ENCODE measurements at places on chromosomes 3 and 15.

GRCh38 chr15:85865070-85865684 is 70.5 kb upstream of the KLHL25 start:
- DNase-seq = no peak

GRCh38 chr15:26772154-26773066 is at the start of gene GABRB3:
Gene GABRB3, minus strand, starts transcription at chr15:26773066.
- no peak for DNase-seq

DNA sequence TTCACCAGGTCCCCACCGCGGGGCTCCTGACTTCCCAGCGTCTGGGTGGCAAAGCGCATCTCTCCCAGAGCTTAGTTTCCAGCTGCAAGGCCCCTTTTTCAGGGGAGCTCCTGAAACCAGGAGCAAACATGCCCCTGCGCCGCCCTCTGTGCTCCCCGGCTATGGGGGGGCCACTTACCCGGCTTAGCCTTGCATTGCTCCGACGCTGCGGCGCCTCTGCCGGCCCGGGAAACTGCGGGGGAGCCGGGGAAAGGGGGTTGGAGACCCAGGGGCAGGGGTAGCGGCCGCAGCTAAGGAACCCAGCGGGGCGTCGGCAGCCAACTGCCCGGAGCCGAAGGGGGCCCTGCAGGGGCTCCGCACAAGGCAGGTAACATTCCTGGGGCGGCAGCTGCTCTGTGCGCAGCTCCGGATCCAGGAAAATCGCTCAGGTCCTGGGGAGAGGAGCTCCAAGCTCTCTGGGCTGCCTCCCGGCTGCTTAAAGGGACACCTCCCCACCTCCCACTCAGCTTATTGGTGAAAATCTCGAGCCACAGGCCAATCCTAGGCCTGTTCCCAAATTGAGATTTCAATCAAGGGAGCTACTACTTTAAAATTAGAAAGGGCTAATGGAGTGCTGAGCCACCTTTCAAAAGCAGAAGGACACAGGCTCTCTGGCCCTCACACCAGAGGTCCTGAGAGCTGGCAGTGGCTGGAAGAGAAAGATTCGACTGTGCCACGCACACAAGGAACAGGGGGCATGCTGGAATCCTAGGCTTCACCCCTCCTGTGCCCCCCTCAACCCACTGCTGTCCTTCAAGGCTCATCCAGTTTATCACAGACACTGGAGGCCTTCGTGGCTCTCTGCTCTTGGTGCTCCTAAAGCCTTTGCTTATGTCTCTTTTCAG is 42.7 kb upstream of the PRICKLE2 start:
- no peak for DNase-seq

- DNase-seq = no peak
Observed at GRCh38 chr3:39412668-39413260, 6.2 kb downstream of the RPSA start.

DNA sequence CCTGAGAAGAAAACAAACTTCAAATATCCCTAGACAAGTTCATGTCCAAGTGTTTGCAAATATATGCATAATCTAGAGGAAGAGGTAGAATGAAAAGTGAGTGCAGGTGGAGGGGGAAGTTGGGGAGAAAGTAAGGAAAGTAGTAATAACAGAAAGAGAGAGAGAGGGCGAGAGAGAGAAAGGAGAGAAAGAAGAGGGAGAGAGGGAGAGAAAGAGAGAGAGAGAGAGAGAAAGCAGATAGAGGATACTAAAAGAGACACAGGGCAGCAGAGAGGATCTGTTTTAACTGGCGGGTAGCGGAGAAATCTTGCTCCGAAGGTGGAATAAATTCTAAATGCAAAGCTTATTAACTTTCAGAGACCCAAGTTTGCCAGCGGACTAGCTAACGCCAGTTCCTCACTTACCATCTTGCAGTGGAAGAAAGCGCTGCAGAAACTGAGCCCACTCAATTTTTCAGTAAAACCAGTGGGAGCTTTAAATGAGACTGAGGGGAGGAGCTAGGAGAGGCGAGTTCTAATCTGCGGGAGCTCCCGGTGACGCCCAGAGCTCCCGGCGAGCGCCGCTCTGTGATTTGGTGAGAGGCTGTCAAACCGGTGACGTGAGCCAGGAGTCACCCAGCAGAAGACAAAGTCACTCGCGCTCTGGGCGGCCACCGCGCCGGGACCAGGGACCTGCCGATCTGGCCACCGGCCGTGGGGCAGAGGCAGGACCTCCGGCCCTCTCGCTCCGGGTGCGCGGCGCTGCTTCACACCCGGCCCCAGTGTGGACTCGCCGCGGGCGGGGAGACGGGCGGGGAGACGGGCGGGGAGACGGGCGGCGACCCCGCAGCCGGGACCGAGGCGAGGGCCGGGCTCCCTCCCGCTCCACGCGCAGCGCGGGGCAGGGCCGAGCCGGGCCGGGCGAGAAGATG is at the start of gene GMNC:
Gene GMNC, minus strand, starts transcription at position 486 of the 910 bp plus-strand sequence. Its CDS starts 79 bp downstream, at position 407.
- DNase-seq = peak; percentile 13

GRCh38 chr15:86741917-86742316 is 662.2 kb downstream of the AGBL1 start:
- no peak for DNase-seq

DNA sequence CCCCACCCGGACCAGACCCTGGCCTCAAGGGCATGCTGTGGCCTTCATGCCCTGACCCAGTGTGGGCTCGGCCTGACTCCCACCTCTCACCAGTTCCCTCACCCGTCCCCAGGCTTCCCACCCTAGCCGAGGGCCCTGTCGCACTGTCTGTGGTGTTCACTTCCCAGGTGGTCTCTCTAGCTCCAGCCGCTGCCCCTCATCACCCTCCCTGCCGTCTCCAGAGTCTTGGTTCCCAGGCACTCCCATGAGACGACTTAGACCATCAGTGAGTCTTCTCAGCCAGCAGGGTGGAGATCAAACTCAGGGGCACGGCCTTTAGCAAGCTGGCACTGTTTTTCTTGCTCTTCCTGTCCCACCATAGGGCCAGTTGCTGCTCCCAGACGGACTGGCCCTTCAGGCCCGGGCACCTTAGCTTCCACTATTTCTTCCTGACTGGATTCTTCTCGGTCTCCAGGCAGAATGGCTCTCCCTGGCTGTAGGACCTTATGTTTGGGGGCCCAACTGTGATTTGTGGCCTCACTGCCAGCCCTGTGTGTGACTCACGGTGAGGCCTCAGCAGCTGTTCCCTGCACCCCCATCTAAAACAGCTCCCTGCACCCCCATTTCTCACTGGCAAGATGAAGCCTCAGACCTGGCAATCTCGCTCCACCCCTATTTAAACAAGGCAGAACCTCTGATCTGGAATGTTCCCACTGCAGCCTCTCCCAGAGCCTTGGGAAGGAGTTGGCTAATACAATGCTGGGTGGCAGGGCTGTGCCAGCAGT is 9.4 kb upstream of the PCSK6 start:
- no peak for DNase-seq

GRCh38 chr15:94135486-94136147 is 95.7 kb upstream of the MCTP2 start:
- no peak for DNase-seq

GRCh38 chr3:196968233-196969133 is at the start of gene PIGZ:
Gene PIGZ, minus strand, starts transcription at chr3:196968833. Its CDS starts 16,802 bp downstream, at chr3:196952031.
- DNase-seq = peak; percentile 40

DNA sequence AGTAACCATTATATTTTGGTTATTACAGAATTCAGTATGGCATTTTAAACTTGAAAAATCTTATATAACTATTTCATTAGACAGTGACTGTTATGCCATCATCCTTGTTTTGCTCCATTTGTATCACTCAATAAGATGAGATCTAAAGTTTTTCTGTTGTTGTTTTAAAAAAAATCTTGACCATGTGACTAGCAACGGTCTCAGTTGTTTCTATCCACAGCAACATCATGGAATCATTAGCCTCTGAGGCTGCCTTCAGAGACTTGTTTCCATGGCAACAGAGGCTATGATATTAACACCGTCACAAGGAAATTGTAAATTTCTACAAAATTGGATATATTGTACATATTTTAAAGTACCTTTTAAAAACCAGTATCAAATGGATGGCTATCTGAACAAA is 129.8 kb downstream of the DLG1 start:
- DNase-seq = no peak

DNA sequence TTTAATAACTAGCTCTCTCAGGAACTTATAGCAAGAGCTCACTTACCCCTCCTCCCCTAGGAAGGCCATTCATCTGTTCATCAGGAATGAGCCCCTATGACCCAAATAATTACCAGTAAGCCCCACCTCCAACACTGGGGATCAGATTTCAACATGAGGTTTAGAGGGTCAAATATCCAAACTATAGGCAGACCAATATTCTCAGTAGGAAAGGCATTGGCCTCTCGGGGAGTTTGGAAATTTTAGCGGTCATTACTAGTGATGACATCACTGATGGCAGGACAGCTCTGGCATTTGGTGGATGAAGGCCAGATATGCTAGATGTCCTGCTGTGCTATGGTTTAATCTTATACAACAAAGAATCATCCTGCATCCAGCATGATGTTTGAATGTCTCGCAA is 15.2 kb upstream of the CD47 start:
- no peak for DNase-seq

DNA sequence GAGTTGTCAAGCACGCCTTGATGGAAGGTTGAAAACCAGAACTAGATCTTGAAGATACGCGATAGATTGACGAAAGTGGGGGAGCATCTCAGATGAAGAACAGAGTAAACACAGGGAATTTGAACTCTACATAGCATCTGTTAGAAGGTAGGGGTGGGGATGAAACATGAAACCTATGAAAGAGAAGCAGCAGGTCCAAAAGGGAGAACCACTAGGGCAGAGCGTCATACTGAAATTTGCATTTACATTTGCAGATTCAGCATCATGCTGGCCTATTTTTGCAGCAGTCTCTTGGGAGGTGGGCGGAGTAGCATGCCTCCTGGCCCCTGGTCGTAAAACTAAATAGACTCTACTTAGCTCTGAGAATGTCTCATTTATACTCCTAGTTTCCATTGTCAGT is 46.1 kb upstream of the RASGRP1 start:
- DNase-seq = no peak

DNA sequence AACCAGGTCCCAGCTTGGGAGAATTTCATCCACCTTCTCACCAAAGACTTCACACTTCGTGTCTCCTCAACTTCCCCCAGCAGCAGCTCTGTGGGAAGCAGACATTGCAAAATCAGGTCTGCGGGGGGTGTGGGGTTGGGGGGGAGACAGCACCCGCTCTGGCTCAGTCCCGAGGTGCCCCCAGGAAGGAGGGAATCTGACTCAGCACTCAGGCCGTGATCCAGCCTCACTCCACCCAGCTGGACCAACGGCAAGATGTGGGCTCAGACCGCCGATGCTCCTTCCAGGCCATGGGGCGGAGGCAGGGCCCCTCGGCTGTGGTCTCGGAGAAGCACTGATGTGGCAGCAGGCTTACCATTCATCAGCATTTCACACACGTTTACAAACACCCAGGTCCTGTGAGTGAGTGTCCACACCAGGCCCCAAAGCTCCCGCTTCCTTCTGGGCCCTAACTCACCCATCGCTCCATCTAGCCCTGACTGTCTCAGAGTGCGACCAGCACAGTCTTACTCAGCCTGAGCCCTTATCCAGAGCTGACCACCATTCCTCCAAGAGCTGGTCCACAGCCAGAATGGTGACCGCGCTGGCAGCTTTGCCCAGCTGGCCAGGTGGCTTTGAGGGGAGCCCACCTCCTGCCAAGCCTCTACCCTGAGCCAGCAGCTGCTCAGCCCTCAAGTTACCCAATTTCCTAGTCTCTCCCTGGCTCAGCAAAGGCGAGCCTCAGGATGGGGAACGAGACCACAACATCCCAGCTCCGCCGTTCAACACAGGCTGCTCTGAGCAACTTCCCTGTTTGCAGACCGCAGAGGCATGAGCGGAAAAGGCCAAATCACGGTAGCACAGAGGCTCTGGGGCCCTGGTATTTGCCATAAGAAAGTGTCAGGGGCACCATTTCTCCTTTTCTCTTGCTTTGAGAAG is 3.3 kb downstream of the STAB1 start:
- DNase-seq = no peak

- DNase-seq = no peak
Observed at GRCh38 chr3:58434990-58435389, 1.4 kb upstream of the PDHB start.

DNA sequence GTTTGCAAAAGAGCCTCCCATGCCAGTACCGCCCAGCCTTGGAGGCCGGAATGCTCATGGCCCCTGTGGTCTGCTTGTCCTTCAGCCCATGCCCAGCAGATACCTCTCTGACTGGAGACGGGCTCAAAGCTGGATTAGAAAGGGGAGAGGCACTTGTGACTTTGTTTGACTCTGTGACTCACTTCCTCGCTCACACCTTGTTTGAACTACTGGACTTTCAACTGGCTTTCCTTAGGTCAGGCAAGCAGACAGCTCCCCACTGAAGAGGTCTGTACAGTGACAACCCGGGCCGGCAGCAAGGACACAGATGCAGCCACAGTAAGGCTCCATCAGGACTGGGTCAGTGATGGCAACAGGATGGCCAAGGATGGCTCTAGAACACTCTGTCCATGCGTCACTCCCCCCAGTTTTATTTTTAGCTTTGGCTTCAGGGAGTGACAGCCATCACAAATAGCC is 98.6 kb upstream of the ABHD17C start:
- no peak for DNase-seq

GRCh38 chr3:22475665-22476240 is 724.7 kb upstream of the ZNF385D start:
- DNase-seq = no peak

GRCh38 chr3:38397320-38397719 is 50.7 kb downstream of the XYLB start:
- DNase-seq = no peak

DNA sequence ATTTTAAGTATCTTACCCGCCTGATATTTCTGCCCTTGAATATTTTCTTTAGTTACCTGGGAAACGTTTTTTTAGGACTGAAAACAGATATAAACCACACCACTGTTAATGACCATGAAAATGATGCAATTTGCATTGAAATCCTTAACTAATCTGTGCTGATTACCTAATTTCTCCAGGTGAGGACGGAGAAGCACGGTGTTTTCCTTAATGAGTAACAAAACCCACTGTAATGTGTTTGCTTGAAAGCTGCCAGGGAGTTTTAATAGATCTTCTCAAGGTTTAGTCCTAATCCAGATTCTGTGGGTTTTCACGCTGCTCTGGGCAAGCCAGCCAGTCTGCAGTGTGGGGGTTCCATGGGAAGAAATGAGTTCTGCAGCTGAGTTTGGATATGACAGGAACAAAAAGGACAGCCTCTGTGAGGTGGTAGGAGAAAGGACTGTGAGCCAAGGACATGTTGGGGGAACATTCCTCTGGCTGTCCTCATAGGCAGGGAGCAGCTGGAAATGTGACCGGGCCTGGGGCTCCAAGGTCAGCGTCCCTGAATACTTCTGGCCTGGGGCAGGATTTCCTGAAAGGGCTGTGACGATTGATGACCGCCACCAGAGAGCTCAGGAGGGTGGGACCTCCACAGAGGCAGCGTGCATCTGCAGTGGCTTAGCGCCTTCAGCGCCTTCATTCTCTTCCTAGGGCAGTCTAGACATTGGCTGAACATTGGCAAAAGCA is 18.6 kb downstream of the THSD4 start:
- no peak for DNase-seq

GRCh38 chr3:106710596-106710995 is 666.6 kb upstream of the CCDC54 start:
- no peak for DNase-seq
